ENCODE measurements at places on chromosomes 6 and 20.

DNA sequence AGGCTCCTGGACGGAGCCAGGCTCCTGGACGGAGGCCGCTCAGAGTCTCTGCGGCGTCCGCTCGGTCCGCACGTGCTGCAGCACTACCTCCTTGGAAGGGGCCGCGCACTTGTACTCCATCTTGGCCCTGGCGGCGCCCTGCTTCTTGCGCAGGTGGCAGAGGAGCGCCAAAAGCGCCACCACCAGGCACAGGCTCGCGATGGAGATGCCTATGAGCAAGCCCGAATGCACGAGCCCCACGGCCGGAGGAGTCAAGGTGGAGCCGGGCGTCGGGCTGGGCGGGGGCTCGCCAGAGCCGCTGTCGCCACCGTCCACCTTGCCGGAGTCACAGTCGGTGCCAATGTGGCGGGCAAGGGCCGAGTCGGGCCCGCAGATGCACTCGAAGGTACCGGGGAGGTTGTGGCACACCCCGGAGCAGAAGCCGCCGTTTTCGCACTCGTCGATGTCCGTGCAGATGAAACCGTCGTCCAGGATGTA lies 1.7 kb downstream of the THBD start:
- no peak for DNase-seq

- no peak for DNase-seq
These were observed 123.4 kb downstream of the MAFB start for GRCh38 chr20:40565682-40566040.

DNA sequence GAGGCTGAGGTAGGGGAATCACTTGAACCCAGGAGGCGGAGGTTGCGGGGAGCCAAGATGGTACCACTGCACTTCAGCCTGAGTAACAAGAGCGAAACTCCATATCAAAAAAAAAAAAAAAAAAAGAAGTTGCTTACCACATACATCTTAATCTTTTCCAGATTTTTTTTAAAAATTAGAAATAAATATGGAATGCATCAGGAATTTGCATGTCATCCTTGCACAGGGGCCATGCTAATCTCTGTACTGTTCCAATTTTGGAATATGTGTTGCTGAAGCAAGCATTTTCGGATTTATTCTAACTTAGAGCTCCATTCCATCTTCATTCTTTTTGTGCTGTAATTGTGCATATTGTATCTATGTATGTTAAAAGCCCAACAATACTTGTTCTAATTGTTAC lies 62.5 kb downstream of the TRPC4AP start:
- no peak for DNase-seq

DNA sequence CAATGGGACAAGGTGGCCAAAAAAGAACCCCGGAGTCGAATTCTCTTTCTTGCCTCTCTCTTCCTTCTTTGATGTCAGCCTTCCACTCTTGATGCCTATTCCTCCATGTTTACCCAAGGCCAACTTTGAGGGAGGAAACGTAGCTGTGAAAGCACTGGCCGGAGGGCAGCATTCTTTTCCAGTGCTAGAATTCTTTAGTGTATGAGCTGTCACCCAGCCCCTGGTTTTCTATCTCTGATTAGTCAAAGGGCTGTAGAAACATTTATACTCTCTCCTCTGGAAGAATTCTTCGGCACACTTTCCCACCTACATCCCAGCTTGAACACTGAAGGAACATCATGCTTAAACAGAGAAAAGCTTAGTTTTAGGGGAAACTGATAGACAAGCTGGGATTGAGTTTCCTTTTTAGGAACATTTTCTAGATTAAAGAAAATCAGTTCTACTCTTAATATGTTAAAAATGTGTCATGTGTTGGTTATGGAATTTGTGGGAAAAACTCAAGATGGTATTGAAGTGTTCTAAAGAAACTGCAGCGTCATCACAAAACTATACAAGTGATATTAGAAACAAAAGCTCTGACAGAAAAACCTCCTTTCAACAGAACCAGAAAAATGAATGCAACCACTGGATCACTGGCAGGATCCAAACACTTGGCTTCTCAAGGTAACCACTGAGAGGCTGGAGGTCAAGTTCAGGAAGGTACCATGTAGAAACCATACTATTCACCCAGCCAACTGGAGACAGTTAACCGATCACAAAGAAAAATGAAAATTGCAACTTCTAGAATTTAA lies 20.7 kb upstream of the UTRN start:
- DNase-seq: peak; percentile 82

GRCh38 chr6:108363113-108363512 lies 68.3 kb downstream of the AFG1L start:
- no peak for DNase-seq

Measured in retinal pigment epithelial cell (primary cell).